Spleen (tissue), 13 donors: ENCODE measurements at places on chromosomes 7 and 10.
A peak's percentile ranks its signal among the peaks of the same experiment; 100 is the strongest.

DNA sequence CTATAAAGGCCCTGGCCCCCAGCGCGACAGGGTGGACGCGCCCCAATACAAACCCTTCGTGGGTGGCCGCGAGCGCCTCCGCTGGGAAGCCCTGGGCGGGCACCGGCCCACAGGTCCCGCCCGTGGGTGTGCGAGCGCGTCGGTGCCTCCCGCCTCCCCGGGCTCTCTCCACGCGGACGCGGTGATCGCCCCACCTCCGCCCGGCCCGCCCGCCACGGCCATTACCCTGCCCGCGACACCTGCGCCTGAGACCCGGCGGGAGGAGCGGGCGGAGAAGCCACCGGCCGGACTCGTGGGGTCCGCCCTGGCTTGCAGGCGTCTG, 81.2 kb downstream of the PAX2 start:
- DNase-seq = no peak

GRCh38 chr7:66146701-66147100, 32.1 kb downstream of the CRCP start:
- DNase-seq = no peak

GRCh38 chr7:107164092-107164491, 4.7 kb upstream of the HBP1 start:
- no peak for DNase-seq

GRCh38 chr7:134947329-134947728, 39.0 kb upstream of the AGBL3 start:
- no peak for DNase-seq

DNA sequence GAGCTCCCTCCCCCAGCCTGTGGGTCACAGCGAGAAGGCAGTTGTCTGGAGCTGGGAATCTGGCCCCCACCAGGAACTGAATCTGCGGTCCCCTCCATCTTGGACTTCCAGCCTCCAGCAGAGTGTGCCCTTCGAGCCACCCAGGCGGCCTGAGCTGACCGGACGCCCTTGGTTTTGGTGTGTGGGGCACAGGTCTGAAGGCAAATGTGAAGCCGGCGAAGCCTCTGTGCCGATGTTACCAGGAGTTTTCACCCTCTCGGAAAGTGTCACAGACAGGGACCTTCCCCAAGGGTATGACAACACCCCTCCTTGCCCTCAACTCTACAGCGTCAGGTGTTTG, 109.1 kb downstream of the DNAJB6 start:
- DNase-seq = peak; percentile 57

- DNase-seq = no peak
Measured at GRCh38 chr7:28169230-28169629, 11.4 kb downstream of the JAZF1 start.

GRCh38 chr7:5350600-5351385, 68.0 kb downstream of the SLC29A4 start:
- DNase-seq = no peak

DNA sequence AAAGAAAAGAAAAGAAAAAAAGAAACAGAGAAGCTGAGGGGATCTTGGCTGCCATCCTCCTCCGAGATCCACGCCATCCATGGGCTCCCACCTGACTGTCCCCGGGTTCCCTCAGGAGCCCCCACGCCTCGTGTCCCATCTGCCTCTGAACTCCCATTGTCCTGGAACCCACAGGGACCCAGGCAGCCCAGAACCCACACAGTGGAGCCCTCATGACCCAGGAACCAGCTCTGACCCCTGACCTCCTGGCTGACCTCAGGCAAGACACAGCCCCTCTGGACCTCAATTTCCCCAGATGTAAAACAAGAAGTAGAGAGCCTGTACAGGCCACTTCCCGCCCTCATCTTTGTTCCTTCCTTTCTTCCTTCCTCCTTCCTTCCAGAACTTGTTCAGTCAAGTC, 40.4 kb downstream of the RASGEF1A start:
- no peak for DNase-seq

- no peak for DNase-seq
Measured at GRCh38 chr7:159197066-159197975, 52.7 kb upstream of the VIPR2 start.

- DNase-seq = no peak
Measured at GRCh38 chr10:79301754-79302530, 45.3 kb upstream of the PPIF start.

DNA sequence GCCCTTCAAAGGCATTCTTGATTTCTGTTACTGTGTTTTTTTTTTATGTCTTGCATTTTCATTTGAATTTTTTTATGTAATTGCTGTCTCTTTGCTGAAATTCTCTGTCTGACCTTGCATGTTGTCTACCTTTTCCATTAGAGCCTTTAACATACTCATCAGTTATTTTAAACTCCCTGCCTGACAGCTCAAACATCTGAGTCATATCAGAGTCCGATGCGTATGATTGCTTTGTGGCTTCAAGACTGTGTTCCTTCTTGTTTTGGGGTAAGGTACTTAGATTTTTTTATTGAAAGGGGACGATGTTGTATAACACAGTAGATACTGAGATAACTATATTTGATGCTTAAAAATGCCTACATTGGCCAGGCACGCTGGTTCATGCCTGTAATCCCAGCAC, 9.7 kb upstream of the TARP start:
- DNase-seq = no peak

DNA sequence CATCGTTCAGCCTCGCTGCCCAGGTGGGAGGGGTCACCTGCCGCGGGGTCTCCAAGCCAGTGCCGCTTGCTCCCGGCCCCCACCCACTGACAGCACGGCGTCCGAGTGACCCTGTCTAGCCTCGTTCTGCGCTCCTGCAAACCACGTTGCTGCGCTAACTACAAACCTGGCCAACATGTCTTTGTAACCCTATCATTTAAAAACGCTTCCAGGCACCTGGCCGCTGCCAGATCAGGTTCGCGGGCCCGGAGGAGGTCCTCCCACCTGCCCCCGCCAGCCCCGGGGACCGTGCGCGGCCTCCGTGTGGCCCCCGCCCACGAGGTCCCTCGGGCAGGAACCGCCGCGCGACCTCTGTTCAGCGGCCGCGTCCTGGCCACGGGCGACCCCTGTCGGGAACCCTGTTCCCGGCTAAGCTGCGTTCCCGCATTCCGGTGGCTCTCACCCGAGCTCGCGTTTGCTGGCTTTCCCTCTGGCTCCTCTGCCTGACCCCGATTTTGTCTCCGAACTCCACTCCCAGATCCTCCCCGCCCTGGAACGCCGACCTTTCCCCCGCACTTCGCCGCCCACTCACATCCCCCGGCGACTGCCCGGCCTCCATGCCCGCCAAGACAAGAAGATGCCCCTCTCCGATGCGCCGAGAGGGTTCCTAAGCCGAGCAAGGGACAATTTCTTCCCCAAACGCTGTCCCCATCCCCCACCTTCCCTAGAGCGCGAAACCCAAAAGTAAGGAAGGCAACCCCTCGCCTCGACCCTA, 2.4 kb downstream of the SFMBT2 start:
- DNase-seq = peak; percentile 91

- DNase-seq = no peak
Measured at GRCh38 chr10:57689596-57690297, 577.9 kb downstream of the IPMK start.

DNA sequence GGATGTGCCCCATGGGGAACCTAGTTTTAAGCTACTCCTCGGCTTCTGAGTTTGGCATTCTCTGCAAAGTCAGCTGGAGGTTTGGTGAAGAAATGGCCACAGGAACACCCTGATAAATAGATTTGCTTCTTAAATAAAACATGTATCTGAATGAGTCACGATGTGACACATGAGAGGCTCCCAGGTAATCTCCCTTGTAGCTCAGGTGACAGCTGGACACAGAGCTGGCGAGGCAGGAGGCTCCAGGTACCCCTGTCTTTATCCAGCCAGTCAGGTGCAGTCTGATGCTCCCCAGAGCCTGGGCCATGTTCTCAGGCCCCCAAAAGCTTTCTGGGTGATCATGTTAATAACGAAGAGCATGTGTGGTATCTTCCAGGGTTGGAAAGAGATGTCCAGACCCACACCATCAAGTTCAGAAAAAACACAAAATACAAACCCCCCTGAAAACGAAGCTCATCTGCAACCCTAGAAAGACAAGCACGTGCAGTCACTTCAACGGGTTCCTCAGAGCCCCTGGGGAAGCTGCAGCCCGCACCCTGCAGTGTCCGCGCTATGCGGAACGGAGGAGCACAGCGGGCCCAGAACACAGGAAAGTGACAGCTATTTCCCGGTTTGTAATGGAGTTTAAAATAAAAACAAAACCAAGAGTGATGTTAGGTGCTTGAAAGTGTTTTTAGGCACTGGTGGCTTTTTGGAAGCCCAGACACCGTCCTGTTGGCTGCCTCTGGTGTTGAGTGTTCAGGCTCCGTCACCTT, 69.4 kb downstream of the ZRANB1 start:
- peak; percentile 50 for DNase-seq

- DNase-seq = no peak
Measured at GRCh38 chr7:111486472-111487142, 75.7 kb downstream of the IMMP2L start.

DNA sequence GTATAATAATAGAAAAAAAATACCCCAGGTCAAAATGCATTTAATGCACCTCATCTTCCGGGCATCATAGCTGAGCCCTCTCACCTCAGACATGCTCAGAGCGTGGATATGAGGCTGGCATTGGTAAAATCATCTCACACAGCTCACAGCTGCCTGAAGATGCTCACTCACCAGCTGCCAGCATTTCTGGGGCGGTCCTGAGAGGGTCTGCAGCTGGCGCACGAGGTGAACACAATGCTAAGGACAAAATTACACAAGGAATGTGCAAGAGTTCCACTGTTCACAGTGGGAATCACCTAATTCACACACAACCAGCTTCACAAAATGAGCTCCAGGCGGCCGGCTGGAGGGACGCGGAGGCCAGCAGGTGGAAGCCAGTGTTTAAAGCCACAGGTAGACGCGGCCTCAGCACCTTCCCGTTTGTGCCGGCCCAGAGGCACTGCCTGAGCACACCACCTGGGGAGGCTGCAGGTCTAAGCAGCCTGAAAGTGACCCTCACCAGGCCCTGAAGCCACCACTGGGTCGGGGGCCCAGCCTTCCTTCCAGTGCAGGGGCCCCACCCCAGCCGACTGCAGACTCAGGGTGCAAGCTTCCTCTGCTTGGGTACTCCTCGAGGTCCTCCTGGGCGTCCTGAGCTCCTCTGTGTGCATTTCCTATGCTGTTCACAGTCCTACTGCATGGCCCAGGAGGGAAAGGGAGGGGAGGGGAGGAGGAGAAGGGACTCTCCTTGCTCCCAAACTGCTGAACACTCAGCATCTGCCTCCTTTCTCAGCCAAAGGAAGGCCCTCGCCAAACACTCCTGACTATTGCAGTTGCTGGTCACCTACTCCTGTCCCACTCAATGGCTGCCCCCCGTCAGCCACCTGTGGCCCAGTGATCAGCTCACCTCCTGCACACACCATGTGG, 61.2 kb upstream of the FAM20C start:
- DNase-seq = no peak

DNA sequence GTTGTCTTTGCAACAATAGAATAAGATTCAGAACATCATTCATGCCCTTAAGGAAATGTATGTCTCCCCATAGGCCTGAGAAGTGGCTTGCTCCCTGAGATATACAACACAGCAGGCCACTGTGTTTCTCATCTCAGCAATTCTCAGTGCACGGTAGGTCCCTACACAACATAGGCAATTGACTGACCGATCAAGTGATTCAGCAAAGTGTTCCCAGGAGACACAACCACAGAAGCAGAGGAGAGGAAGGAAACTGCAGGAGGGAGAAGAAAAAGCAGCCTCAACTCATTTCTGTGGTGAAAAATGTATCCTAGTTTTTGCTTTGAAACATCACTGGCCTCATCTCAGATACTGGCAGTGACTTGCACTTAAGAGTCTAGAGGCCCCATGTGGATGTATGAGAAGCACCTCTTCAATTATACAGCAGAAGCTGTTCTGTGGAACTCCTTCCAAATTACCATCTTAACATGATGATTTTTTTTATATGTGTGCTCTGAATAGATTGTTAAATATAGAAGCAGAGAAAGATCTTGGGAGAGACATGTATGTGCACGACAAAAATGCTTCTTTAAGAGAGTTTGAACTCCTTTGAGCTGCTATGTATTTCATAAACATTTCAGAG, 306.8 kb downstream of the XPNPEP1 start:
- DNase-seq = no peak

DNA sequence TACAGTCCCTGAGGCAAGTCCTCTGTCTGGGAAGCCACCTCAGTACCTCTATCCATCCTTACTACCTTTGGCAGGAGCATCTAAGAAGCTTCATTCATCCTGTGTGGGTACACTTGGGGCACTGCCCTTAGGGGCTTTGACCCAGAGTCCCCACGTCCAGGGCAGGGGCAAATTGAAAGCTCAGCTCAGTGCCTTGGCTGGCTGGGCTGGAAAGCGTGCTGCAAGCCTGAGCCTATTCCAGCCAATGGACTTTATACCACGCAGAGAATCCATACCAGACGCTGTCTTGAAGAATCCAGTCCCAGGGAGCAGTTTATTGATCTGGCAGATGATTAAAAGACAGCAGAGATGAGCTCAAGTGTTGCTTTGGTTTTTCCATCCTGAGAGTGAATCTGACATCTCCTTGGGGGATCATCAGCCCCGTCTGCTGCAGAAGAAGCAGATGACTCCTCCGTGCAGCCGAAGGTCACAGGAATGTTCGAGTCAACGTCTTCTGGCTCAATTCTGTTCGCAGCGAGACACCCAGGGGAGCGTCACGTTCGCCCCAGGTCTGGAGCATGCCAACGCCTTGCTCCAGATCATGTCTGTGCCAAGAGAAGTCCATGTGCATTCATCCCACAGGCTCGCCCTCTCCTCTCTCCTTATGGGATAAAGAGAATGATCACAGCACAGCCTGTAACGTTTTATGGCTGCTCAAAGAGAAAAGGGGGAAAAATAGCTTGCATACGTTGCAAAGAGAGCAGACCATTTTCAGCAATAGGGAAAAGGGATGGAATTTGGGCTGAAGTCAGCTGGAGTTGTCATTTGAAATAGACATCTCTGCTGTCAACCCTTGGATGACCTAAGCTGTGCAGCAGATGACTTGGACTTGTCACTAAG, 35.8 kb upstream of the LYZL1 start:
- DNase-seq = no peak

GRCh38 chr10:2942938-2943337, 124.4 kb upstream of the PFKP start:
- DNase-seq = no peak

DNA sequence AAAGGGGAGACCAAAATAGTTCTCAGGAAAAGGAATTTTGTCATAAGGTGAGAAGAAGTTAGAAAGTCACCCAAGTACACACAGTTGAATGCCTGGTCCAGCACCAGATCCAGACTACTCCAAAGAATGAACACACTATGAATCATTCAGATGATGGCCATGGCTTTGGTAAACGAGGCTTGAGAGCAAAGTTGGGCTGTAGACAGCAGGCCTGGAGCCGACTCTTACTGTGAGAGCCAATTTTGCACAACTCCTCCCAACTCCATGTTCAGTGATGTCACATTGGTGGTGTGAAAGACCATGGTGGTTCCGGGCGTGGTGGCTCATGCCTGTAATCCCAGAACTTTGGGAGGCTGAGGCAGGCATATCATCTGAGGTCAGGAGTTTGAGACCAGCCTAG, 131.6 kb downstream of the PKD1L1 start:
- no peak for DNase-seq

- DNase-seq = no peak
Measured at GRCh38 chr10:25441270-25441669, 266.5 kb downstream of the GPR158 start.

- no peak for DNase-seq
Measured at GRCh38 chr7:150830937-150831336, 21.4 kb upstream of the AOC1 start.

GRCh38 chr7:155000795-155001194, 2.1 kb downstream of the PAXIP1 start:
- DNase-seq = no peak
